ENCODE measurements at places on chromosomes 4 and X.

- DNase-seq: peak; percentile 80
These were observed 104.7 kb upstream of the KLHL13 start for GRCh38 chrX:118221270-118221669.

- no peak for DNase-seq
These were observed 302.5 kb downstream of the GRID2 start for GRCh38 chr4:92606227-92606626.

DNA sequence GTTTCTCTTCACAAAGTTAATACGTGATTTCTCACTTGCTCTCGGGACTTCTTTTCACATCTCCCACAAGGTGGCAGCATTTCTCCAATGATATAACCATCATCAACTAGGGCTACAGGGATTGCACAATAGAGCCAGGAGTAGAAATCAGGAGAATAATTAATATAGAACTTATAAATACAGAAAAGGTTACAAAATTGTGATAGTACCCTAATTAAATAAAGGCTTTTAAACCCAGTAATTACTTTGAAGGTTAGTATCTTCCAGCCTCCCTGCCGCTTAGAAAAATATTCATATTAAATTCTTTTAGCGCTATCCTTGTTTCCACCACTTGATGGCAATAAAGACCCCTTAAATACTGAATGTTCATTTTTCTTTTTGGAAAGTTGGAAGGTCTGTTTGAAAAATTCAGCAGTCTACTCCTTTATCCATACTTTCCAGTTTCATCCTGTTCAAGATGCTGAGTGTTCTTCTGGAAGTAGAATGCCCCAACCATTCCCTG is 65.8 kb downstream of the RASGEF1B start:
- DNase-seq: peak; percentile 49

DNA sequence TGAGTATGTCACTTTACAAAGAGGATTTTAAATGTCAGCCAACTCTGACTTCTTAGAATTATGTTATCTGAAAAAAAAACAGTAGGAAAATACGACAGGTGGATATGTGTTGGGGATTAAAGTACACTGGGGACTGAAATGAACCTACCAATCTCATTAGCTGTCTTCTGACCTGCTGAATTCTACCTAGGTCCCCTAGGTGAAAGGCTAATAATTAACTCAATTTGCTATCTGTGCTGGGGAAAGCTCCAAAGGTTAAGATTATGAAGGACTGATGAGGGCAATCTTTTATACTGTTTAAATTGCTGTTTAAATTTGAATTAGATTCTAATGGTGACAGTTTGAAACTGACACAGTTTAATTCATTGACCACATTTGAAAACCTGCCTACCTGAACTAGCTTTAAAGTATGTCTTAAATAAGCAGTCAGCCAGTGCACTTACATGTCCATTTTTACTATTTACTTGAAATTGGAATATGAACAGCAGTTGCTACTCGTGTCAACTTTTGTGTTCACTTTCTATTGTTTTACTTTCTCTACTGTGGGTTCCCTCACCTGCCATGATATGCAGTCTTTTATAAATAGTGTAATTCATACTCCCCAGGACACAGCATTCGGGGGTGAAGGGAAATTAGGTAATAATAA is 977.3 kb downstream of the C4orf33 start:
- no peak for DNase-seq

DNA sequence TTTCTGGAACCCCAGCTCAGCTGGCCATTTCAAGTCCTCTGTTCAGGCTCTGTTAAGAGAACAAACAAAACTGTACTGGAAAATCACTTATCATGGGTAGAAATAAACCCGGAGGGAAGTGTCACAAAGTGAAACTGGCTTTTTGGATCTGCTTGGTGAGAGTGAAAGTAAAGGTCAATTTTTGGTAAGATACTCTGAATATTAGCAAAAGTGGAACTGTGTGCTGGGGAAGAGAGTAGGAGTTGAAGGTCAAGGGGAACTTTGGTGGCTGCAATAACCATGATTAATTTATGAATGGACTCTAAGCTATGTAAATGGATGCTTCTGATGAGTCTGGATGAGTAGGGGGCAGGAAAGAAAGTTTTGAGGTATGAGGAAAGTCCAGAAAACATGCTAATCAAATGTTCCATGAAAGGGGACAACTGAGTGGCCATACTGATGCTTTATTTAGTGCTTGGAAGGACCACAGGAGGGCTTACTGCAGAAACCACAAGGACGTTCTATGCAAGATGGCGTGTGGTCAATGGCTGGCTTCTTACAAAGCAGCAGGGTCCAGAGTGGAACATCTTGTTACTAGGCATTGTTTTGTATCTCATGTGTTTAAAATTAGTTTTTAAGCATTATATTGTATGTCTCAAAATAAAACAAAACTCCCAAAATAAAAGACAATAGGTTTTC is 36.8 kb upstream of the TNIP3 start:
- DNase-seq: no peak

Measured in BE2C (cell line).